ENCODE measurements at places on chromosomes 7 and 10.

DNA sequence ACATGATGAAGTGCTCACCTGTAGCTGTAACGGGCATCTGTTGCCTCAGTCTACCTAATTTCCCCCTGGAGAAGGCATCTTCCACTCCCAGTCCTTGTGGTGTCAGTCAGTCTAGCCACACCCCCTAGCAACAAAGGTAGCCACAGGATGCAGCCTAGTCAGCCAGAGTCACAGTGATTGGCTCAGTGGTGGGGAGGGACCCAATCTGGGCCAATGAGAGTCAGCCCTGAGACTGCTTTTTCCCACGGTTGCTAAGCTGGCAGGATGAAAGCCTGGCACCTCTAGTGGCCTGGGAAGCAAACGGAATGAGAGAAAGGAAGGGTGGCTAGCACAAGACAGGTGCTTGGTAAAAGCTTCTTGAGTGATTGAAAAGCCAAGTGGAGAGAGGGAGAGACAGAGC, 118.6 kb downstream of the SH3PXD2A start:
- DNase-seq, result no peak

- peak; percentile 59 for DNase-seq
Measured at GRCh38 chr10:52578871-52579405, 193.6 kb downstream of the MBL2 start.

DNA sequence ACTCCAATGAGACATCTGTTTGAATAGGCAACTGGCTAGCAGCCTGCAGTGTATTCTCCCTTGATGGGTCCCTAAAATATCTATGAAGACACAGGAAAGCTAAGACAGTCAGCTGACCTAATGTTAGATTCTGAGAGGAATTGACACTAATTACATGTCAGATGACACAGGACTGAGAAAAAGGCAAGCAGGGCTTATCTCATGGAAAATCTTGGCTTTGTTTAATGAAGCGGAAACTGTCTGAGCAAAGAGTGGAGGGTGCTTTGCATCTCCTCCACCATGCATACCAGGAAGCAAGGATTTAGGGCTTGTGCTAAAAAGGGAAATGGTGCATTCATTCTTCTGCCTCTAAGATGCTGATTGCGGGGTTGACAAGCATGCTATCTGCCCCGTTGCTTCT, 135.5 kb upstream of the GLI3 start:
- no peak for DNase-seq

DNA sequence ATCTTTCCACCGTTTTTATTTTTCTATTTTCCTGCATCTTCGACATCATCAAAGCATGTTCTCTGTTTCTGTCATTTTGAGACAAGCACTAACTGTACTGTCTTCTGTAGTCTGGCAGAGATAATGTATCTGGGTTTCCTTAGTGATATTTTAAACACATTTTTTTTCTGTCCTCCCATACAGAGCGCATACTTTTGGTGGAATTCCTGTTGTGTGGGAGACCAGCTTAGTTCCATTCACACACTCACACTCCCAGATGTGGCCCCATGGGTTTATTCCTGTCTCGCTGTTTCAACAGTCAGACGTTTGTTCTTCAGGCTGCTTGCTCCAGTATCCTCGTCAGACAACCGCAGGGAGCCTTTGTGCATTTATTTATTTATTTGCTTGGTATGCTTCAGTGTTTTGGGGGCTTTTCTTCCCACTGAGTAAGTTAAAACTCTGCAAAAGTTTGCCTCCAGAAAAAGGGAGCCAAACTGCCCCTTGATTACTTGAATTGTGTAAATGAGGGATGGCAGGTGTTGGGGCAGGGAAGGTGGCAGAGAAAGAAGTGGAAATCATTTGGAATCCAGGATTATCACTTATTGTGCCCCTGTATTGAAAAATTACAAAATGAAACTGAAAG, 456.8 kb upstream of the KLF6 start:
- DNase-seq, result peak; percentile 58

- no peak for DNase-seq
Measured at GRCh38 chr10:133316266-133316665, 7.6 kb downstream of the ZNF511 start.

- no peak for DNase-seq
Measured at GRCh38 chr7:1715671-1716074, 45.6 kb downstream of the ELFN1 start.

DNA sequence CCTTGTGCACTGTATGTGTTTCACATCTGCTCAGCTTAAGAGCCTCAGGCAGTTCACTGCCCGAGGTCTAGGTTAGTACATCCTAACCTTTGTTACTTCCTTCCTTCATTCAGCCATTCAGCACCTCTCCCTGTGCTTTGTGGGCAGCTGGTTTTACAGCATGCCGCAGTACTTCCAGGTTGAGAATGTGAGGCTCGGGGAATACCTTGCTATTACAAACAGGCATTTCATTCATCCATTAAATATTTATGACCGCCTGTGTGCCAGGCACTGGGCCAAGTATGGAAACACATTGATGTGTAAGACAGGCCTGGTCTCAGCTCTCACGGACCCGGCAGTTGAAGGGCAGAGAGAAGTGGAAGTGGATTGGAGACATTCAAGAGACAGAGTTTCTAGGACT, 82.4 kb downstream of the SHH start:
- DNase-seq, result no peak

DNA sequence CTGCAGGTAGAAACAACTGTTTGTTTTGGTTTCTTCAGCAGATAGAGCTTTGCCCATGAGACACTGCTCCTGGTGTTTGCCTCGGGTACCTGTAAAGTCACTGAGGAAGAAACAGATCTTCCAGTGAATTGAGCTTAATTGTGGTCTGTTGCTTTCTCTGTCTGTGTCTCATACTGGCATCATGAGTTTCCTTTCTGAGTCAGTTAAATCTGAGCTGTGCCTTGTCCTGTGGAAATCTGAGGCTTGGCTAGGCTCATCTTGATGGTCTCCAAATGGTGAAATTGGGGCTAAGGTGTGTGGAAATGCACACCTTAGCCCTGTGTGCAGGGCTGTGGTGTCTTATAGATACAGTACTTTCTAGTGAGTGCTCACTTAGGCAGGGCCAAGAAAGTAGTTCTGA, 67.4 kb downstream of the GBF1 start:
- peak; percentile 23 for DNase-seq

GRCh38 chr7:116709336-116709735, 37.3 kb downstream of the MET start:
- no peak for DNase-seq

- no peak for DNase-seq
Measured at GRCh38 chr7:47803846-47804245, 144.4 kb downstream of the PKD1L1 start.

Data from kidney capillary endothelial cell (primary cell).